A549 treated with CpdA at 1 μM for 4 hours (cell line): ENCODE measurements at places on chromosomes 6 and 20. TPM values are rescaled to one million over a fixed set of nuclear protein-coding genes. Genes with fewer than 3 reads are reported as not detected.

The LST1 gene
- 0.26 to 0.49 TPM (median 0.37 TPM) in 3 of 5 replicates, not detected in the others for total RNA-seq

The IMPG1 gene
- not detected in 5 replicates for total RNA-seq

The FRMD1 gene
- 0.02 to 0.05 TPM (median 0.03 TPM) in 4 of 5 replicates, not detected in the other for total RNA-seq

The PLN gene
- not detected in 5 replicates for total RNA-seq

The CSTF1 gene
- 36.1 to 42.9 TPM (median 39.5 TPM) in 5 replicates for total RNA-seq

The RBPJL gene
- not detected in 5 replicates for total RNA-seq

The LKAAEAR1 gene
- total RNA-seq, result 0.72 to 1.5 TPM (median 1.4 TPM) in 5 replicates

The CTCFL gene
- total RNA-seq, result 0.12 TPM in 1 of 5 replicates, not detected in the others

The PFDN6 gene
- total RNA-seq, result 103 to 126 TPM (median 110 TPM) in 5 replicates

The LGSN gene
- total RNA-seq, result 3.5 to 4.8 TPM (median 4.0 TPM) in 5 replicates

The FERMT1 gene
- 16.3 to 20.6 TPM (median 17.5 TPM) in 5 replicates for total RNA-seq

The NKAPL gene
- not detected in 5 replicates for total RNA-seq

The POU5F1 gene
- 2.5 to 5.1 TPM (median 3.6 TPM) in 5 replicates for total RNA-seq

The EFCAB8 gene
- total RNA-seq, result not detected in 5 replicates

The LY6G5B gene
- total RNA-seq, result 3.6 to 6.3 TPM (median 5.0 TPM) in 5 replicates

The PTK6 gene
- total RNA-seq, result 2.2 to 3.0 TPM (median 2.4 TPM) in 5 replicates

The PCK1 gene
- 0.05 TPM in 1 of 5 replicates, not detected in the others for total RNA-seq

The E2F1 gene
- total RNA-seq, result 27.2 to 31.6 TPM (median 29.4 TPM) in 5 replicates

The LPA gene
- total RNA-seq, result 0.01 to 0.02 TPM in 2 of 5 replicates, not detected in the others

The PAK5 gene
- total RNA-seq, result not detected in 5 replicates

The HLA-DRB1 gene
- total RNA-seq, result not detected in 5 replicates

The EYA2 gene
- 2.6 to 4.0 TPM (median 3.2 TPM) in 5 replicates for total RNA-seq

The DSP gene
- 33.2 to 57.4 TPM (median 40.2 TPM) in 5 replicates for total RNA-seq

The ZBP1 gene
- total RNA-seq, result 0.02 to 0.10 TPM (median 0.07 TPM) in 3 of 5 replicates, not detected in the others

The FOXS1 gene
- total RNA-seq, result 0.62 to 1.8 TPM (median 1.2 TPM) in 5 replicates

The SLC4A11 gene
- total RNA-seq, result 4.0 to 5.8 TPM (median 5.3 TPM) in 5 replicates

The DEFB124 gene
- total RNA-seq, result not detected in 5 replicates

The CLPSL2 gene
- 1.0 to 1.4 TPM in 2 of 5 replicates, not detected in the others for total RNA-seq

The BIRC7 gene
- 1.9 to 4.4 TPM (median 3.2 TPM) in 5 replicates for total RNA-seq

The CCR6 gene
- total RNA-seq, result 0.05 TPM in 1 of 5 replicates, not detected in the others

The PHACTR3 gene
- total RNA-seq, result not detected in 5 replicates

The BNIP5 gene
- total RNA-seq, result not detected in 5 replicates

The C20orf144 gene
- 0.06 to 0.18 TPM (median 0.09 TPM) in 5 replicates for total RNA-seq

The SIGLEC1 gene
- 0.01 to 0.02 TPM in 2 of 5 replicates, not detected in the others for total RNA-seq

The BPIFA1 gene
- not detected in 5 replicates for total RNA-seq

The CLVS2 gene
- total RNA-seq, result 0.02 to 0.14 TPM (median 0.07 TPM) in 5 replicates

The ATP9A gene
- total RNA-seq, result 10.7 to 16.2 TPM (median 13.6 TPM) in 5 replicates

The TAB2 gene
- 21.7 to 29.5 TPM (median 23.7 TPM) in 5 replicates for total RNA-seq

The POPDC3 gene
- total RNA-seq, result 27.3 to 30.5 TPM (median 30.1 TPM) in 5 replicates

The TNFRSF6B gene
- total RNA-seq, result 0.47 to 1.2 TPM (median 0.85 TPM) in 5 replicates

The SMPD2 gene
- 10.5 to 16.0 TPM (median 15.1 TPM) in 5 replicates for total RNA-seq
